ENCODE measurements at places on chromosomes 5 and 9. TPM values are rescaled to one million over a fixed set of nuclear protein-coding genes. Genes with fewer than 3 reads are reported as not detected.

The ESM1 gene
- not detected for total RNA-seq

The GPRIN1 gene
- total RNA-seq, result 3.2 TPM

The MOB3B gene
- total RNA-seq, result 7.3 TPM

The TOR2A gene
- total RNA-seq, result 13.8 TPM

The HCN1 gene
- total RNA-seq, result not detected

The HABP4 gene
- total RNA-seq, result 8.1 TPM

The SLC34A3 gene
- total RNA-seq, result not detected

The SLC6A18 gene
- not detected for total RNA-seq

The ERGIC1 gene
- total RNA-seq, result 69.6 TPM

The EGR1 gene
- 14.2 TPM for total RNA-seq

The FXN gene
- total RNA-seq, result 12.7 TPM

The PDE6A gene
- total RNA-seq, result not detected

The TTC23L gene
- not detected for total RNA-seq

The CTXN3 gene
- total RNA-seq, result not detected

The NOXA1 gene
- 3.9 TPM for total RNA-seq

The LVRN gene
- not detected for total RNA-seq

The DPYSL3 gene
- not detected for total RNA-seq

The PCDHGB6 gene
- 1.2 TPM for total RNA-seq

The PCDHGB7 gene
- total RNA-seq, result 1.4 TPM

The LRRC19 gene
- total RNA-seq, result not detected

The KIF4B gene
- total RNA-seq, result not detected

The ZNF367 gene
- 4.3 TPM for total RNA-seq

All from activated B cell treated with CpG ODN at 0.5 μM for 24 hours (primary cell).